ENCODE measurements at places on chromosomes 13 and 19.

DNA sequence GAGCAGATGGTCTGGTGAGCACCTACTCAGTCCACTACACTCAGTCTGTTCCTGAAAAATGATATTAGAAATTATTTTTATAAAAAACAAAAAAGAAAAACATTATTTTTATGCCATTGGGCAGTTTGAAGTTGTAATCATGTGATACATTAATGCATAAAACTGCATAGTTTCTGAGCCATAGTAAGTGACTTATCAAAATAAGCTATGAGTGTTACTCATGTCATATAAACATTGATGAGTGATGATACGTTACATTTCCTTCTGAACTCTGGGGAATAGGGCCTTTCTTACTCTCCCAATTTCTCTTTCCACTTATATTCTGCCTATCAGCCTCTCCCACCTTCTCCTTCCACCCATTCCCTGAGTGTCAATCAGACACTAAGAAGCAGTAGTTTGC lies 8.9 kb downstream of the ZNF805 start:
- DNase-seq, result no peak

- no peak for DNase-seq
These were observed 212.5 kb downstream of the POSTN start for GRCh38 chr13:37385956-37386670.

- no peak for DNase-seq
These were observed 1.1 kb upstream of the ZNF45 start for GRCh38 chr19:43936188-43936587.

DNA sequence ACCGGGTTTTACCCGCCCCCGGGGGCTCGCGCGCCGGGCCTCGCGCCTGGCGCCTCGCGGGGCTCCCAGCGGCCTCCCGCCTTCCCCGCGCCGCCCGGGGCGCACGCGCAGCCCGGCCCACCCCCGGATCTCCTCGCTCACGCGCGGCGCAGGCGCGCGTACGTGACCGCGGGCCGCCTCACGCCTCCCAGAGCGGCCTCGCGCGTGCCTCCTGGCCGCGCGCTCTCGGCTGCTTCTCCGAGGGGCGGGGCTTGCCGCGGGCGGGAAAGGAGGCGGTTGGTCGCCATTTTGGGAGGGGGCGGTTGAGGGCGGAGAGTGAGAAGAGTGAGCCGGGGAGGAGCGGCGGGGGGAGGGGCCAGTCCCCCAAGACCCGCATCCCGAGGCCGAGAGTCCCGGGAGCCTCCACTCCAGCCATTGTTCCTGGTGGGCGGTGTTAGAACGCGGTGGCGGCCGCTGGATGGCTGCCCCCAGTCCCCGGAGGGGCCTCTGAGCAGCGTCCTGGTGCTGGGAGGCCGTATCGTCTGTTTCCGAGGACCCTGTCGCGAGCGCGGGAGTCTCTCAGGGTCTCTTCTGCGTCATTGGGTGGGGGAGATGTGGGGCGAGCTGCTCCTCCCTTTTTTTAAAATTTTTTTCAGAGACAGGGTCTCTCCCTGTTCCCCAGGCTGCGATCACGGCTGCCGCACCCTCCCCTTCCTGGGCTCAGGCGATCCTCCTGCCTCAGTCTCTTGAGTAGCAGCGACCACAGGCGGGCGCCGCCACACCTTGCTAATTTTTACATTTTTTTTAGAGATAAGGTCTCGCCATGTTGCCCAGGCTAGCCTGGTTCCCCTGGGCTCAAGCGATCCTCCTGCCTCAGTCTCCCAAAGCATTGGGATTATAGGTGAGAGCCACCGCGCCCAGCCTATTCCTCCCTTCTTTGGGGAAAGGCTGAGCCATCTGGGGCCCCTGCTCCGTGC lies at the start of gene ZNF541:
TSS of gene ZNF541 (minus strand) at position 78 of the 956 bp plus-strand sequence. CDS start 17,292 bp downstream, outside the sequence.
- peak; percentile 26 for DNase-seq

- DNase-seq, result no peak
These were observed 111.8 kb upstream of the UQCRFS1 start for GRCh38 chr19:29324717-29325116.

- no peak for DNase-seq
These were observed 133.0 kb upstream of the TRPC4 start for GRCh38 chr13:38002606-38003005.

DNA sequence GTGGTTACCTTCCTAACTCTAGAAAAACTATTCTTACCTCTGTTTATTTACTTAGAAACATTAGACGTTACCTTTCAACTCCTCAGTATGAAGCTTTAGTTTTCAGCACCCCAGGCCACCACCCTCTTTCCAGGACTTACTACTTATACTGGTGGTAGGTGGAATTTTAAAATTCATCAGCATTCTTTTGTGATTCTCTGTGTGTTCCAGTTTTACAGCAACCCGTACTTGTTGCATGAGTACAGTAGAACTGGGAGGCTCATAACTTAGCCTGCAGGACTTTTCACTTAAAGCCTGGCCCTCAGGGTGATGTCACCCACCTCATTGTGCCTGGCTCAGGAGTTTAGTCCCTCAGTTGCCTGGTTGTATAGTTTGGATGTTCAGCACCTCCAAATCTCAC lies 49.4 kb upstream of the ALOX5AP start:
- DNase-seq, result no peak

DNA sequence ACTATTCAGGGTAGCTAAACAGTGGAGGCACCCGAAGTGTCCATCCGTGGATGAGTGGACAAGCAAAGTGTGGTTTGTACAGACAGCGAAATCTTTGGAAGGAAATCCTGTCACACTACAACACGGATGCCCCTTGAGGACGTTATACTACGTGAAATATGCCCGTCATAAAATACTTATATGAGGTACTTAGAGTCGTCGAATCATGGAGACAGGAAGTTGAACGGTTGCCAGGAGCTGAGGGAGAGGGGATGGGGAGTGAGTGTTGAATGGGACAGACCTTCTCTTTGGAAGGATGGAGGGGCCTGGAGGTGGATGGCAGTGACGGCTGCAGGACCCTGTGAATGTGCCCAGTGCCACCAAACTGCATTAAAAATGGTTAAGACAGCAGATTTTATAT lies 11.6 kb downstream of the ATP4B start:
- no peak for DNase-seq

- DNase-seq, result no peak
These were observed 2.0 kb upstream of the KLF12 start for GRCh38 chr13:74136084-74136658.

DNA sequence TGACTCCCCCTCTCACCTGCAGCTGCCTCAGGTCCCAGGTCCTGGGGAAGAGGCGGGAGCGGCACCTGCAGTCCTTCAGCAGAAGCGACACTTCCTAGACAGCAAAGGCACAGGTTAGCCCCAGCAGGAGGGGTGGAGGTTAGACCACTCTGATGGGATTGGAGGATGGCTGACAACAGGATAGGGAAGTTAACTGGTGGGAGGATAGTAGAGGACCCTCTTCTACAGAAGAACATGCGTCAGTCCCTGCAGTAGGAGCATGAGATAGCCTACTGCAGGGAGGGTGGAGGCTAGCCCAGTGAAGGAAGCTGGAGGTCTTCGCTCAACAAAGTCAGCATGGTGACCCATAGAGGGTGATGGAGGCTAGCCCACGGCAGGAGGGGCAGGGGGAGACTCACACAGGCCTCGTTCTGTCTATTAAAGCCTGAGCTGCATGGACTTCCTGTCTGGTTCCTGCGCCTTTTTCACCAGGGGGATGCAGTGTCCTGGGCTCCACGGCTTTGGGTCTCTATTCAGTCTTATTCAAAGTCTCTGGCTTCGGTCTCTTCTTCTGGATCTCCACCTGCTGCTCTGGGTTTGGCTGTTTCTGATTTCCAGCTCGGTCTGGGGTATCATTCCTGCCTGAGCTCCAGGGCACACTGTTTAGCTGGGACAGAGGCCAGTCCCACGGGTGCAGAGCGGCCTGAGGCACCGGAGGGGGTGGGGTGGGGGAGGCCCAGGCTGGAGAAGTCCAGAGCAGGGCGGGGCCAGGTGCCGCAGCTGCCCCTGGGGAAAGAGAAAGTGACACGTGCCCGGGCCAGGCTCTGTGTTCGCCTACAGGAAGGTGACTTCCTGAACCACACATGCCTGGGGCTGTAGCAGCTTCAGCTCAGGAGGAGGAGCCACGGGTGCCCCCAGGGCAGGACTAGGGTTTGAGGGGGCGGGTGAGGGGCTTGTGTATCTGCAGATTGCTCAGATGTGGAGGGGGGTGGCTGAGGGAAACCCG lies 7.3 kb downstream of the IFNL3 start:
- DNase-seq, result no peak

DNA sequence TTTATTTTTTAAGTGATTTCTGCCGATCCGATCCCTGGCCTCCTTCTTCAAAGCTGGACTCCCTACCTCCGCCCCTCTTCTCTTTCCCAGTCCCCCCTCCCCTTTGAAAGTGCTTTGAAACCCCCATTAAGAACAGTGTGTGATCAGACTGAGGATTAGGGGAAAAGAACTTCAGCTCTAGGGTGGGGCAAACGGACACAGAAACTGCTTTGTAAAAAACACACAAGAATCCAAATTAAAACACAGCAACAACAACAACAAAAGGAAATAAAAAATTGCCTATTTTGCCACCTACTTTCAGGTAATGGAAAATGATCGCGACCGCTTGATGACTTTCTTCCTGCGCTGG lies 1.4 kb downstream of the SPRY2 start:
- no peak for DNase-seq

DNA sequence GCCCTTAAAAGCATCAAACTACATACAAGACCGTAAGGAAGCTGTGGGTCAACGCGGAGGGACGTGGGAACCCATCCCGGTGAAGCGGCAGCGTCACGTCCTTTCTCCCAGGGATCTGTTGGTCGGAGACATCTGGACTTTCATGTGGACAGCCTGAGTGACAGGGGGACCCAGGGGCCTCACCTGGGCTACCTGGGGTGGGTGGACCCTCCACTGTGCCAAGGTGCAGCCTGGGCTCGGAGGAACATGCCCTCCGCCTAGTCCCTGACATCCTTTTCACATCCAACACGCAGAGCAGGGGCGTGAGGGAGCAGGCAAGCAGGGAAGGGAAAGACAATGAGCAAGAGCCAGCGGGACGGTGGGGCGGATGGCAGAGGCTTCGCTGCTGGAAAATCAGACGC lies 13.8 kb upstream of the GARIN5A start:
- DNase-seq, result no peak

DNA sequence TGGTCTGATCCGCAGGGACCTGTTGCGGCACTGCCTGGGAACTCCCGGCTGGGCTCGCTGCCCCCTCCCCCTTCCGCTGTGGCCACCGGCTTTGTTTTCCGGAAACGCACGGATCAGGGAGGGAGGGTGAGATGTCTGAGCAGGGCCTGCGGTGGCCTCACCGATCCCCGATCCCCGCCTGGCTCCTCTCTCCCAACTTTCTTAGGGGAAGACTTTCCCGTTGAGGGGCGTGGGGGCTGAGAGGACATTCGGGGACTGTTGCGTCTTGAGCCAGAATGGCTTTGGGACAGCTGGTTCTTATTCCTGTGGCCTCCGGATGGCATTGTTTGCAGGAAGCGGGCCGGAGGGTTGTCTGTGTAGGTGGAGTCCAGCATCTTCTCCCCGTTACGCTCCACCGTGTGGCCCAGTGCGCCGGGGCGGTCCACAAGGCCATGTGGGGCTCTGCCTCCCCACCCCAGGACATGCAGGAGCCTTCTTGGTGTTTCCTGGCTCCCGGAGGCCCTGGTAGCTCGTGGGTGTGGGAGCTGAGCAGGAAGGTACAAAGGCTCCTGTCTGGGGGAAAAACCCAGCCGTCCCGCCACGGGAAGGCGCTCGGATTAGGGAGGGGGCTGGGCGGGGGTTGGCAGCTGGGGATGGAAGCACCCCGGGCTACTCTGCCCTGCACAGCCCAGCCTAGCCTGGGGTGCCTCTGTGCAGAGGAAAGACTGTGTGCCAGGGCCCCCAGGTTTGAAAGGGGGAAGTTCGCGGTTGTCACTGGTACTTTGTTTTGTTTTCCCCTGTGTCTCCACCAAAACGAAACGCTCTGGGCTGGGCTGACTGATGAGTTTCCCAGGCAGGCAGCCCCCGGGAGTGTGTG lies 1.3 kb downstream of the CSNK1G2 start:
- DNase-seq, result no peak

GRCh38 chr13:40794414-40795368 lies 5.3 kb downstream of the SLC25A15 start:
- DNase-seq, result no peak

GRCh38 chr13:106038752-106039151 lies 496.7 kb downstream of the EFNB2 start:
- DNase-seq, result peak; percentile 68
